Activated CD4-positive, CD25-positive, alpha-beta regulatory T cell (primary cell): ENCODE measurements at places on chromosomes 2 and 18.

DNA sequence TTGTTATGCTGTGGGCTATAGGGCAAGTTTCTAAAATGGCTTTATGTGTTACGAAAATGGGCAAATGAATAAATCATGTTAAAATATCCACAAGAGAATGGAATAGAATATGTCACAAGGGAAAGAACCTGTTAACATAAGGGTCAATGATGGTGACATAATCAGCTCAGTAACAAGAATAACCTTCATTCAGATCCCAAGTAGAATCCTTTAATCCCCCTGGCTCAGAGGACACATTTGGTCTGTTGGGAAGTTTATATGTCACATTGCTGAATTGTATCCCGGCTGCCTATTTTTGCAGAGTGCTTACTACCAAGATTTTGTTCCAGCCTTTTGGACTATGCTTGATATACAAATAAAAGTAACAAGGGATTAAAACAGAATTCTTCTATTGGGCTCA lies 13.1 kb upstream of the LGALSL start:
- no peak for DNase-seq

GRCh38 chr2:2646433-2647051 lies 315.5 kb upstream of the MYT1L start:
- DNase-seq, result no peak

DNA sequence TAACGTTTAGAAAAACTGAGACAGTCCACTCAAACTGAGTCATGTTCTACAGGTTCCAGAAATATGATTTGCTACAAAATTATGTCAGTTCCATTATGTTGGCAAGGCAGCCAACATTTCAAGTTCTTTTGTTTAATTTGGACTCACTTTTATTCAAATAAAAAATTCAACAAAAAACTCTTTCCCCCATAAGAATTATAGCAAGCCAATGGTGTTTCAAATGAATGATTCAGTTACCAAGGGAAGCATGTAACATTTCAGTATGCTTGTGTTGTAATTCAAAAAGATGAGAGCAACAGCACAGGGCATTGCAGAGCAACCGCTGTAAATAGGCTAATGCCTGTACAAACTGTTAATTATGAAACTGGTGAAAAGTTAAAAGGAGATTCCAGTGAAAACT lies 140.8 kb downstream of the FIGN start:
- no peak for DNase-seq

GRCh38 chr18:8828798-8829197 lies 123.4 kb downstream of the MTCL1 start:
- DNase-seq, result no peak

GRCh38 chr2:113181258-113182051 lies 7.7 kb downstream of the PSD4 start:
- no peak for DNase-seq

DNA sequence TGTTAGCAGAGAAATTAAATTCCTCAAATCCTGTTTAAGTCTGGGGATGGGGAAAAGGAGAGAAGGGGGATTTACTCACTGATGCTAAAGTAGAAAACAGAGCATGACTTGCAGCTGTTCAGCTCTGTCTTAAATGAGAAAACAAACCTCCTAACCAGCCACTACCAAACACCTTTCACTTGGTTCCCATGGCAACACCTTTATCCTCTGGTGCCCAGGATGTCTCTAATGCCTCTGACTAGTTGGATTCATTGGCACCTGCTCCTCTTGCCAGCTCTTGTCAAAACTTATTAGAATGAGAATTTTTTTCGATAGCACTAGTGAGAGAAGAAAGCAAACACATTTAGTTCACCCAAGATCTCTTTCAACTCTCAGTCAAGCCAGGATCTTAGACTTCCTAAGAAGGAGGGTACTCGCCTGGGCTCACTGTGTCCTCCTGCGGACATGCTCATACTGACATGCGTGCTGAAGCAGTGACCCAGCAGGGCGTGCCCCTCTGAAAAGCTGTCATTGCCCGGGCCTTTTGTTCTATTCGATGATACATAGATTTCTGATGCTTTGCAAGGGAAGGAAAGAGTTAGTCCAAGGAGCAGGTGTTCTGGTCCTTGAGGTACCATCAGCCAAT lies 656.0 kb upstream of the CELF4 start:
- no peak for DNase-seq

GRCh38 chr18:28494151-28494550 lies 317.2 kb upstream of the CDH2 start:
- no peak for DNase-seq

DNA sequence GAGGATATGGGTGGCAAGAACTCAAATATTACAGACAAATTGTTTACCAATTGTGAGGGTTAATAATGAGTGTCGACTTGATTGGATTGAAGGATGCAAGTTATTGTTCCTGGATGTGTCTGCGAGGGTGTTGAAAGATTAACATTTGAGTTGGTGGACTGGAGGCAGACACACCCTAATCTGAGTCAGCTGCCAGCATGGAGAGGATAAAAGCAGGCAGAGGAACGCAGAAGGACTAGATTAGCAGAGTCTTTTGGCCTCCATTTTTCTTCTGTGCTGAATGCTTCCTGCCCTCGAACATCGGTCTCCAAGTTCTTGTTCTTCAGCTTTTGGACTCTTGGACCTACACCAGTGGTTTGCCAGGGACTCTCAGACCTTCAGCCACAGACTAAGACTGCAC lies 1503.7 kb downstream of the LRP1B start:
- DNase-seq, result no peak

GRCh38 chr2:138267902-138268254 lies 233.7 kb upstream of the SPOPL start:
- no peak for DNase-seq

GRCh38 chr2:133312038-133312729 lies 256.1 kb downstream of the NCKAP5 start:
- no peak for DNase-seq

- no peak for DNase-seq
Observed at GRCh38 chr2:109454304-109454703, 159.5 kb downstream of the SEPTIN10 start.

DNA sequence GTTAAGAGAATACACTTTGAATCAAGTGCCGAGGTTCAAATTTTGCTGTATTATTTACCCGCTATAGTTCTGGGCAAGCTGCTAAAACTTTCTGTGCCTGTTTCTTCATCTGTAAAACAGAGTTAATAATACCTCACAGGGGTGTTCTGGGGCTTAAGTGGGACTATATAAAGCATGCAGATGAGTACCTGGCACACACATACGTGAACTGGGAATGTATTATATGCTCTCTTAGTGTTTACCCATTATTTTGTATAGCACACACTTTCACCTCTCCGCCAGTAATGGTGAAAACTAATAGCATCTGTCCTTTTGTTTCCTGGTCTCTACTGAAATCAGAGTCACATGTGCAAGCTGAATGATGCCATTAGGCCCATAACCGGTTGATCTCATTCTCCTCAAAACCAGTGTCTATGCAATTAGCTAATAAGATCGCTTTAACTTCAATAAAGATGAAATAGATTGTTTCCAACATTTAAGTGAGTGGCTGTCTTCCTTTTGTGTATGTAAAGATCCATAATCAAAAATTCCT lies 3.8 kb upstream of the CDKL4 start:
- no peak for DNase-seq

DNA sequence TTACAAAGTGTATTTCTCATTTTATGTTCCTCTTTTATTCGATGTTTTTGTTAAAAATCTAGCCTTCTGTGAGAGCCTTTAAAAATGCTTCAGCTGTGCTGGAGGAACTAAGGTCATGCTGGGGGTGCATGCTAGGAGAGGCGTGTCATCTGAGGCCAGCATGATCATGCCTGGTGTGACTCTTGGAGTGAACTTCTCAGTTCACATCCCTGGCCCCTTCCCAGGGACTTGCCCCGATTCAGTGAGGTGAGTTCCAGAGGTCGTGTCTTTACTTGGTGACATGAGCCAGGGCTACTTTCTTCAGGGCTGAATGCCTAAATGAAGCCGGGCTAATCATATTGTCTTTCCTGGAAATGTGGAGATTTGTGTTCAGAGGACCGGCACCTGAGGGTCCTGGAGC lies 264.9 kb downstream of the MREG start:
- DNase-seq, result no peak

DNA sequence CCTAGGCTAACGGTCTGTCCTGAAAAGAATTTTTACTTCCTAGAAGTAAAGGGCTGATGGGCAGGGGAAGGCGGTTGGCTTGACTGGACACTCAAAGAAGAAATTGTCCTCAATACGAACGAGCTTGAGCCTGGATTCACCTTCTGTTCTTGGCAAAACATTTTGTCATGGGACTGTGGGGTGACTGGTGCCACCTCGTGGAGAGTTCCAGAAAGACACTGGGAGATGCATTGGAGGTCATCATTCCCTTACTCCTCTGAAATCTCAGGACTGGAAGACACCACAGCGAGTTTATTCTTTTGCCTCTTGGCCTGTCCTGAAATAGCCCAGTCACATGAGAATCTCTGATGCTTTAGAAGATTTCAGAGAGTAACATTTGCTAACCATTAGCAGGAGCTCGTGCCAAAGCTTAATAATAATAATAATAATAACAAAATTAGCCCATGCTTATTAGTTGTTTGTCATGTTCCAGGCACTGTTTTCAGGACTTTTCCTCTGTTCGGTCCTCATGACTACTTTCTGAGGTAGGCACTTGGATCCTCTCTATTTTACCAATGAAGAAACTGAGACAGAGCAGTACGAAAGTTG lies 44.5 kb downstream of the TMEM182 start:
- no peak for DNase-seq

DNA sequence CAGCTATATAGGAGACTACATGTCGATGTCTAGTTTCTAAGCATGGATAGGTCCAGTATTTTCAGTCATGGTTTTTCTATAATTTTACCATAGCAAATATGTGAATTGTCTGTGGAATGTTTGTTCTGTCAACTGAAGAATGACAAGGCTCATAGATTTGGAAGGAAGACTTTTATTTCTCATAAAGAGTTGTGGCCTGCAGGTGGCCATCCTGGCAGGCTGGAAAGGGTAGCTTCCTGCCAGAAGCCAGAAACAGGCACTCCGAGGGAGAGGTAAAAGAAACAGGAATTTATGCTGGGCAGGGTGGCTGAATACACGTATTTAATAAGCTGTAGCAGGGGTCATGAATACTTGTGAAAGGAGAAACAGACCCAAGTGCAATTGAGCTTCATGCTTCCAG lies 182.1 kb downstream of the PARD3B start:
- DNase-seq, result no peak

GRCh38 chr18:49880661-49881060 lies 67.3 kb upstream of the ACAA2 start:
- no peak for DNase-seq

- DNase-seq, result no peak
Observed at GRCh38 chr2:177432703-177433102, 40.1 kb downstream of the AGPS start.

- DNase-seq, result no peak
Observed at GRCh38 chr2:70388128-70388527, 86.3 kb upstream of the FAM136A start.

GRCh38 chr2:26230806-26231205 lies 13.6 kb downstream of the HADHA start:
- no peak for DNase-seq
